Left renal pelvis (tissue), 4 donors: ENCODE measurements at places on chromosomes 3 and 15.

DNA sequence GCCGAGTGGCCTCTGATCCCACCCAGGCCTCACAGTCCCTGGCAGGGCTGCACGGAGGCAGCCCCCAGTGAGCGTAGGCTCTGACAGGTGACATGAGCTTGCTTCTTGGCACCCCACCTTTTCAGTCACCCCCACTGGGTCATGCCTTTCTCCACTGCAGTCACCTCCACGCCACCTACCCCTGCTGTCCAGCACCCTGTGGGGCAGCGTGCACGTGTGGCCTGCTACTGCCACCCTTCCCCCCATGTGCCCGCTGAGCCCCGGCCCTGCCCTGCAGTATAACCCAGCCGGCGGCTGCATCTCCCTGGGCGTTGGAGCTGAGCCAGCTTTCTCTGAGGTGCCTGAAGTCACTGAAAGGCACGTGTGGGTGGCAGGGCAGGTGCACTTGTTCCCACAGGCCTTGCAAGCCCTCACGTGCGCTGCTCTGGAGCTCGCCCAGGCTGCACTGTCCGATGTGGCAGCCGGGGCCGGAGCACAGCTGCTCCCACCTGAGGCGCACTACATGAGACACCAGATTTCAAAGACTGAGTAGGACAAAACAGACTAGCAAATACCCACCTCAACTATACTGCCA is 65.6 kb downstream of the NIPA2 start:
- DNase-seq = no peak

DNA sequence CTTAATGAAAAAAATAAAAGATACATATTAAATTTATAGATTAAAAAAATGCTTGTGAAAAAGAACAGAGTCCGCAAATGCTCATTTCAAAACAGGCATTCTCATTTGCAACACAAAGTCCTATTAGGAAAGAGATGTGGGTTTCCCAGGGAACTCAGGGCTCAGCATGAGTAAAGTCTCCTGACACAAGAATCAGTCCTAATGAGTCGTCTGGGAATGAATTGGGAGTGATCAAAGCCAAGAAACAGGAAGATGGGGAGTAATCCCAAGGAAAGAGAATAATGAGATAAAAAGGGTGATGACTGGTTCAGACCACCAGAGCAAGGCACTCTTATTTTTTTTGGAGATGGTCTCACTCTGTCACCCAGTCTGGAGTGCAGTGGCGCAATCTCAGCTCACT is 443.7 kb downstream of the NR2F2 start:
- DNase-seq = no peak

DNA sequence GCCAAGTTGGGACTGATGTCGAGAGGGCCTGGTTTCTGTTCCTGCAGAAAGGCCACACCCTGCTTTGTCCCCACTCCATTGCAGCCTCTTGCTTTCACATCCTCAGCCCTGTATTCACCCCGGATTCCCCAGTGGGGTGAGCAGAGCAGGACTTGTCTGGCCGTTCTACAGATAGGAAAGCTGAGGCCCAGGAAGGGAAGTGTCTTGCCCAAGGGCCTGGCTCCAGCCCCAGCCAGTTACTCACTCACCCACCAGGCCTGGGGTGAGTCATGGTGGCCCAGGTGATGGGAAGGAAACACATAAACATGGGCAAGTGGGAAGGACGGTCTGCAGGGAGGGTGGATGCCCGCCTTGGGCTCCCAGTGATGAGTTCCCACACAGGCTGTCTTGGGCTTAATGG is 6.1 kb upstream of the DUSP7 start:
- no peak for DNase-seq

- no peak for DNase-seq
Measured at GRCh38 chr3:131712662-131713061, 209.9 kb upstream of the MRPL3 start.

DNA sequence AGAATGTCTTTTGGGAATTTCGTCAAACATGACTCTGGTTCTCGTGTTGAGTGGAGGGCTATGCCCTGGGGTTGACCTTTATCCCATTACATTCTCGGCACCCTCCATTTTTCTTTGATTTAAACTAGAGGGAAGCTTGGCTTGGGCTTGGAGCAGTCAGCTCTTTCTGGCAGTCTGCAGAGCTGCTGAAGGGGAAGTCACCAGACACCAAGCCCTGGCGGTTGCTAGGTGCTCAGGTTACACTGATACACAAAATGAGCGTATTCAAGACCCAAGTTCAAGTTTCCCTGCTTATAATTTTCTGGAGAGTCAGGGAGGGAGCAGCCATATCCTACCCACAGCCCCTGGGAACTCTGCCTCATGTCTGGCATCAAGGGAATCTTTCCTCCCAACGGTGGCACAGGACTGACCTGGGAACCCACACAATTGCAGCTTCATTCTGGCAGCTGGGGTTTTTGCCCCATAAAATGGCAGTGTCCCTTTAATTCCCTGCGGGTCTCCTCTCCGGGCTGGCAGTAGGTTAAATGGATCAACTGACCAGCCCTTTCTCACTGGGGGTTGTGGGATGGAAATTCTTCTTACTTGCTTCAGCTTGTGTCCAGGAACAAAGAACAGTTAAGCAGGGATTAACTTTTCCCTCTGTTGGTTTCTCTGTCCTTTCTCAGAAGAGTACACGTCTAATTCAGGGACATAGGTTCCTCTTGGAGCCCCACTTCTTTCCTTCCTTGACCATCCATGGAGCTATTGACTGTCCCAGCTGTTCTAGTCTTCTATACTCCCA is 110.0 kb upstream of the DLG1 start:
- no peak for DNase-seq

DNA sequence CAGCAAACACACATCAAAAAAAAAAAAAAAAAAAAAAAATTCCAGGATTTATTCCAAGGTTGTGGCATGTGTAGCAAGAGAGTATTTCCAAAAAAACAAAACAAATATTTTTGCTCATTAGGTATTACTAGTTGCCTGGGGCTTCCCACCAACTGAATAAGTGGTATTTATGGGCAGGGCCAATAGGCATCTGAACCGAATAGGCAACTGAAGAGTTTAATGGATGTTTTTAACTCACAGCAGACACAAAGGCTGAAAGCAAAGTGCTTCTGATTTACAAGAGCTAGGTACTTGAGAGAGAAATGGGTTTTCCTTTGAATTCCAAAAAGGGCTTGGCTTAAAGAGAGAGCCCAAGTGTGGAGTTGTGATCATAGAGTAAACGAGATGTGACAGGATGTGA is 21.4 kb downstream of the EIF4E3 start:
- DNase-seq = no peak

DNA sequence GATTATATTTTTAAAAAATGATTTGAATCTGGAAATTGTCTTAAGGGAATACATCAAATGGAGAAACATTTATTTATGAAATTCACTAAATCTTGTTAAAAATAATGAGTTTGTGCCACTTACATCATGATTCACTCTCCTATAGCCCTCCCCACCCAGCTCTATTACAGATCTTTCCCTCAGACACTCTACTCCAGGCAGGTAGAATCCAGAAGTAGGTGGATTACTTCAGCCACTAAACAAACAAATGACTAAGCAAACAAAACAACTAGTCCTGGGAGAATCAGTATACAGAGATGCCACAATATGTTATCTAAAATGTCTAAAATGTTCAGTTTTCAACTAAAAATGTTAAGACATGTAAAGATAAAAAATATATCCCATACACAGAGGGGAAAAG is 608.1 kb upstream of the UBE2E2 start:
- DNase-seq = no peak

DNA sequence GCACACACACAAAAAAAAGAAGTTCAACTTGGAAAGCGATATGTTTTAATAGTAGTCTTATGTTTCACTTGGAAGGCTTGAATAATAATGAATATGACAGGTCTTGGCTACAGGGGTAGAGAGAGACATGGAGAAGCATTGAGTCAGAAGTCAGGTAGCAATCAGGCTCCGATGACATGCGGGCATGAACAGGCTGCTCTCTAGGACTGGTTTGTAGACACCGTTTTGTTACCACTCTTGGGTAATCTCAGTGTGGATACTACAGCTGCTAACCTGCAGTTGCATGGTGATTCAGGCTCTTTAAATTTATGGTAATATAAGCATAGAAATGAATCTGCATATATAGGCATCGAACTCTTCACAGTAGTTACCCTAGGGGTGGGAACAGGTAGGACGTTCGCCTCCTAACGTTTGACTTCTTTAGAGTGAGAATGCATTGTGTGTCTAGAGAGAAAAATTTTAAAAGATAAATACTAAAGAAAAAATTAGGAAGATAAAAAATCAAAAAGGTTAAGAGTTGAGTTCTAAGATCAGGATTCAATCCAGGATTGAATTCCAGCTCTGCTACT is 241.6 kb upstream of the KBTBD8 start:
- DNase-seq = no peak

GRCh38 chr3:61162965-61163364 is 88.3 kb downstream of the FHIT start:
- DNase-seq = no peak

GRCh38 chr15:51195459-51195858 is 100.8 kb upstream of the TNFAIP8L3 start:
- DNase-seq = no peak

DNA sequence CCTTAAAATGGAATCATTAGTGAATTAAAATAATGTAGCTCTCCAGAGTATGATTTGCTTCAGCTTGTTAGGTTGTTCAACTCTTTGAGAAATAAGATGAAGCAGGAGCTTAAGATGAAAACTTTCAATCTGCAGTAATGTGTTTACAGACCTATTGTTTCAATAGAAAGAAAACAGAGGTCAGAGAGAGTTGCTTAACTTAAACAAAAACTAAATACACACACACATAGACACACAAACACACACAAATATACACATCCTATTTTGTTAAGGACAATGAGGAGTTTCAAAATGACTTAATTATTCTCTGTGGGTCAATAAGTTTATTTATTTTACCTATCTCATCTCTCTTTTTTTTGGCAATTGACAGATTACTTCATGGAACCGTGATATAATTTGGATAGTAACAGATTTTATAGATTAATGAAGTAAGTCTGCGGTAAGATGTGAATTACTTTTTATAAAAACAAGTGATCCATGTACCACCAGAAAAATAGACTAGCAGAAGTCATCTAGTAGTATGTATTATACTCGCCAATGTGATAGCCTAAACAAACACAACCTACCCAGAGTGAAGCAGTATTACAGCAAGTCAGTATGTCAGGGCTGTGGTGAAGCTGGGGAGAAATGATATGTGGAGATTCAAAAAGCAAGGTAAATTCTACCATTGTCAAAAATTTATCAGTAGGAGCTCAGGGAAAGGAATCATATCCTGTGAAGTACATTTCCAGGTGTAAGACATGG is 76.7 kb upstream of the DCBLD2 start:
- no peak for DNase-seq

DNA sequence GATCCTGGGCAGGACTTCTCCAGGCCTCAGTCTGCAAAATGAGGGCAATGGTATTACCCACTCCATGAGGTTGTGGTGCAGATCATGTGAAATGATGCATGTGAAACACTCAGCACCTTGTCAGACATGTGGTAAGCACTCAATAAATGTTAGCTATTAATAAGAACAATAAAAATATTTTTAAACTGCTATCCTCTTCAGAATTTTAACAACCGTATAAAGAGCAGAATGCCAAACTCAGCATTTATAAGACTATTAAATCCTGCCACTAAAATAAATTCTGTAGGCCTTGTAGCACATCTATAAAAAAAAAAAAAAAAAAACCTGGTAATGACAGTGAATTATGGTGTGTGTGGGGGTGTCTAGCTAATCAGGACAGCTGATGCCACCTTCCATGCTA is 213.9 kb upstream of the UMPS start:
- no peak for DNase-seq

GRCh38 chr15:48186271-48186670 is 5.2 kb upstream of the CTXN2 start:
- no peak for DNase-seq

- no peak for DNase-seq
Measured at GRCh38 chr3:159881208-159881607, 107.4 kb upstream of the IL12A start.

- DNase-seq = no peak
Measured at GRCh38 chr3:197491478-197491877, 64.3 kb downstream of the BDH1 start.

GRCh38 chr3:194973366-194974000 is 287.8 kb downstream of the FAM43A start:
- DNase-seq = no peak

GRCh38 chr15:25056484-25057425 is 102.0 kb downstream of the SNRPN start:
- DNase-seq = no peak

DNA sequence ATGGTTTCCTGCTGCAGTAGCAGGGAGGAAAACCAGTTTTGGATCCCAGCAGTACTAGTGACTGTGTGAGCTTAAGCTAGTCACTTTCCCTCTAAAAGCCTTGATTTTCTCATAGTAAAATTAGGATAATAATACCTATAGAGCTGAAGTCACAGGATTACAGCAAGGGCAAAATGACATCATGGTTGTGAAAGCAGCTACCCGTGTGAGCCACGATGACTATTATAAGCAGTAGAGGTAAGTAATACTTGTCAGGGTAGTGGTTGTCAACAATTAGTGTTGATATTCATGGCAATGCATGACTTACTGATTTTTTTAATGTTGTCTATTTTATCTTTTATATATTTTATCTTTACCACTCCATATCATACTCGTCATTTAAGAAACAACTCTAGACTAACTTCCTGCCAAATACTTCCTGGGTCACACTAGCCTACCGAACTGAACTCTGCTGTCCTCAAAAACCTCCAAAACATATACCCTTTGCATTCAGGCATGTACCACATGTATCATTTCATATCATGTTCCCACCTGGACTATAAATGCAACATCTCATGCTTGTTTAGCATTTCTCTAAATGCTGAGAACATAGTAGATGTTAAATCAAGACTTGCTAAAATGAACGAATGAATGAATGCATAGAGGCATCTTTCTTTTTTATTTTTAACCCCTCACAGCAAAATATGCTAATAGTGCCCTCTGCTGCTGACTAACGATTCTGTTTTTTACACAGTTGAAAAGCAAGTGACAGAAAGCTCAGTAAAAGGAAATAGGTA is 172.6 kb downstream of the P3H2 start:
- DNase-seq = no peak

DNA sequence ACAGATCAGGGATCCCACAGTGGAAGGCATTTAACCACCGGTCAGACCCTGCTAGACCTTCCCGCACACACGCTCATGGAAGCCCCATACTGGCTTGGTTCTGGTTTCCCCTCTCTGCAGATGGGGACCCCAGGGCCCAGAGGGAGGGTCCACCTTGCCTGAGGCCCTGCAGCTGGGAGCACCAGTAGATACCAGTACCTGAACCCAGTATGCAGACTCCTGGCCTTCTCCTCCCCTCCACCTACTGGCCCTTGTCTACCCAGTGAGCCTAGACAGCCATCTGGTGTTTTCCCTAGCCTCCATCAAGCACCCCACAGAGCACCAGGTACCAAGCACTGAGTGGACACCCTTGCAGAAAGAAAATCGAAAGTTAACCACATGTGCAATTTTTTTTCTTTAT is 65.1 kb downstream of the MEGF11 start:
- DNase-seq = no peak

DNA sequence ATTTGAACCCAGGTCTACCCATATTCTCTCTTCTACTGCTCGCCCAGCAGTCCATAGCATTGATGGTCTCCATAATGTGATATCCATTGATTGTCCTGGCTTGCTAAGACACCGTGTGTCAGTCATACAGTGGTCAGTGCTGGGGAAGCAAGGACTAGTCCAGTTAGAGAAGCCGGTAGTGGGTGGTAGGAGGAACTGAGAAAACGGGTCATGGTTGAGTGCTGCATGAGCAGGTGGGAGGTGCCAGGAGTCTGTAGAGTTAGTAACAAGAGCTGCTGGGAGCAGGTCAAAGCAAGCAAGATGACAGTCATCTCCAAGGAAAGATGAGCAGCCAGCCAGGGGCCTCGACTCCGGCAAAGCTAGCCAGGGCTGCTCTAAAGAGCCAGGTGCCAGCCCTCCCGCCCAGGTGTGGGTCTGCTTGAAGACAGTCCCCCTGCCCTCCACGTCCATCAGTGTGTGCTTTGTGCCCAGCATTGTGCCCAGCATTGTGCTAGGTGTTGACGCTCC is 29.5 kb upstream of the USP3 start:
- DNase-seq = no peak
